ENCODE measurements at places on chromosomes 6 and 20. TPM values are rescaled to one million over a fixed set of nuclear protein-coding genes. Genes with fewer than 3 reads are reported as not detected.
A peak's percentile ranks its signal among the peaks of the same experiment; 100 is the strongest.

Gene SLC17A2
- not detected for polyA plus RNA-seq

Gene CDC25B
- 68.1 TPM for polyA plus RNA-seq

GRCh38 chr6:113103634-113104361, 753.3 kb upstream of the MARCKS start:
- peak; percentile 62 for DNase-seq

Gene TINAG
- polyA plus RNA-seq: not detected

Gene ANKRD60
- not detected for polyA plus RNA-seq

Gene HIVEP2
- 3.7 TPM for polyA plus RNA-seq

DNA sequence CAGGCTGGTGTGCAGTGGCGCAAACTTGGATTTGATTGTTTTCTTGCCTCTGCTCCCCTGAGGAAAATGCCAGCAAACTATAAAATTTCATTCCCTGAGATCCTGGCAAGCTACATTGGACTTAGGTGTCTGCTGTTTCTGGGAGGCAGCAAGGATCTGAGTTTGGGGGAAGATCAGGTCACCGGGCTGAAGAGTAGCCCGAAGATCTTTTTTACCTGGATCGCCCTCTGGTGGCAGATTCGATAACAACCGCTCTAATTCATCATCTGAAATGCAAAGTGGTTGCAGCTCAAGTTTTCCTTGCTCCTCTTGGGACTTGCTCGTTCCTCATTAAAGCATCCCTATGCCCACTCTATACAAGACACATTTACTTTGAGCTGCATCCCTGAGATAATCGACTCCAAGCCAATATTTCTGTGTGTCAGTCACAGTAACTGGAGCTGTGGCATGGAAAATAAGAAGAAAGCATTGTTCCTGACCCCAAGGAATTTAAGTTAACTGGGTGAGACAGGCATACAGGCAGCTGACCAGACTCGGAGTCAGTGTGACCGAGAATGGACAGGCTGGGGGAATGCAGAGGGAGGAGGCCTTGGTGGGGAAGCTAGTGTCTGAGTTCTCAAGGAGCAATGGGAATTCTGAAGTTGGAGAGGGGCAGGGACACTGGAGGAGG, 131.8 kb upstream of the PROKR2 start:
- no peak for DNase-seq

- no peak for DNase-seq
Measured at GRCh38 chr6:52104979-52105378, 17.6 kb upstream of the PKHD1 start.

Gene FNDC1
- polyA plus RNA-seq: 0.10 TPM

Gene SLC2A10
- 41.9 TPM for polyA plus RNA-seq

GRCh38 chr20:60202046-60202445, 243.8 kb downstream of the CDH26 start:
- DNase-seq: no peak

DNA sequence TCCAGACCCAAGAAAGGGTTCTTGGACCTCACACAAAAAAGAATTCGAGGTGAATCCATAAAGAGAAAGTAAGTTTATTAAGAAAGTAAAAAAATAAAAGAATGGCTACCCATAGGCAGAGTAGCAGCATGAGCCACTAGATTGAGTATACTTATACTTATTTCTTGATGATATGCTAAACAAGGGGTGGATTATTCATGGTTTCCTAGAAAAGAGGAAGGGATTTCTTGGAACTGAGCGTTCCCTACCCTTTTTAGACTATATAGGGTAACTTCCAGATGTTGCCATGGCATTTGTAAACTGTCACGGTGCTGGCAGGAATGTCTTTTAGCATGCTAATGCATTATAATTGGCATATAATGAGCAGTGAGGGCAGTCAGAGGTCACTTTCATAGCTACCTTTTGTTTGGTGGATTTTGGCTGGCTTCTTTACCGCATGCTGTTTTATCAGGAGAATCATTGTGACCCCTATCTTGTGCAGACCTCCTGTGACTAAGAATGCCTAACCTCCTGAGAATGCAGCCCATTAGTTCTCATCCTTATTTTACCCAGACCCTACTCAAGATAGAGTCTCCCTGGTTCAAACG, 44.3 kb downstream of the TENT5A start:
- no peak for DNase-seq

Gene MUC21
- polyA plus RNA-seq: not detected

Gene CCND3
- polyA plus RNA-seq: 20.0 TPM

DNA sequence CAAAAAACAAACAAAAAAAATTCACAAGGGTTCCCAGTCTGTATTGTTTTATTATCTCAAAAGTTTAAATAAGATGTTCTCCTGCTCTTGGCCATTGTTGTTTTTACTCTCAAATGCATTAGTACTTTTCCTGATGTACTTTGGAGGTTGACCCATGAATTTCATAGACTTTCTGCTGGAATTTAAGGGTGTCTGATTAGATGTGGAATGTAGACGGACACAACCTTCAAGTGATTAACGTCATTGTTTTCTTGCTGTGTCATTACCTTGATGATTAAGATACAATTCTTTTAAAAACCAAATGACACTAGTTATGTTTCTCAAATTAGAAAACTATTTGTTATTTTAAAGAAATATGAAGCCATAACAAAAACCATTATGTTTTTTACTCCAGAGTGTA, 421.4 kb upstream of the RUNX2 start:
- no peak for DNase-seq

- no peak for DNase-seq
Measured at GRCh38 chr6:17741507-17741906, 34.8 kb upstream of the NUP153 start.
